PC-3 (cell line): ENCODE measurements at places on chromosomes 4 and X.
A peak's percentile ranks its signal among the peaks of the same experiment; 100 is the strongest.

DNA sequence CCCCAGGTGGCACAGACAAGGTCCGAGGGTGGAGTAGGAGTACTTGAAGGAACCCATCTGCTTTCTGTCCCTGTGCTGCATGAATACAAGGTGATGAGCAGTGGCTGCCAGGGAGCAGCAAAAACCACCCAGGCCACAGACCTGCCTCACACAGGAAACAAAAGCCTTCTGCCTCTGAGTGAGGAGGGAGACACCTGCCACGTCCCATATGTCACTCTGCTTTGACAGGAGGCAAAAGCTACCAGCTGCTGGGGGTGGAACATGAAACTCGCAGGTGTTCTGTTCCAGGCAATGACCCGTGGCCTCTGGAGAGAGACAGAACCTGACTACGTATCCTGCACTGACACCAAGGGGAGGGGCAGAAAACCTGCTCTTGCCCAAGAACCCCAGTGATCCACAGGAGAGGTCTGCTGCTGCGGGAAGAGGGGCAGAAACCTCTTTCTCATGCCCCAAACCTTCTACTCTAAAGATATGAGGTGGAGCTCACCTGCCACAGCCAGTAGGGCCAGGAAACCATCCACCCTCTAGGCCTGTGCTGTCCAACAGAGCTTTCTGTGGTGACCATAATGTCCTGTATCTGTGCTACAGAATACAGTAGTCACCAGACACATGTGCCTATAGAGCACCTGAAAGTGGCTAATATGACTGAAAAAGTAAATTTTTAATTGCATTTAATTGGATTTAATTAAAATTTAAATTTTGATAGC is 172.9 kb downstream of the PRDM5 start:
- no peak for DNase-seq

GRCh38 chrX:53642337-53642736 is 44.2 kb downstream of the HUWE1 start:
- no peak for DNase-seq

DNA sequence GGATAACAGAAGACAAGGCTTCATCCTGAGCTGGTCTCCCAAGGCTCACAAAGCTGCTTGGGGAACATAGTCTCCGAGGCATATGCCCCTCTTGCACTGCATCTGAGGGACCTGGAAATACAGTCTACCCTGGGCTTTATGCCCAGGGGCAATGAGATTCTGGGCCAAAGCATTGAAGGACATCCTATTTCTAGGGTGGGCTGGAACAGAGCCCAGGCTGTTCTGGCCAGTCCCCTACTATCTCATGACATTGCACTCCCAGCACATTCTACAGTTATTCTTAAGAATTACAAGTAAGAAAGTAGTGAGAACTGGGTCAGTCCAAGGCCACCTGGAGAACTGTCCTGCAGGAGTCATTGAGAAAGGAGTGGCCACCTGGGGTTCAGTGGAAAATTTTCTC is 107.6 kb downstream of the USP46 start:
- no peak for DNase-seq

DNA sequence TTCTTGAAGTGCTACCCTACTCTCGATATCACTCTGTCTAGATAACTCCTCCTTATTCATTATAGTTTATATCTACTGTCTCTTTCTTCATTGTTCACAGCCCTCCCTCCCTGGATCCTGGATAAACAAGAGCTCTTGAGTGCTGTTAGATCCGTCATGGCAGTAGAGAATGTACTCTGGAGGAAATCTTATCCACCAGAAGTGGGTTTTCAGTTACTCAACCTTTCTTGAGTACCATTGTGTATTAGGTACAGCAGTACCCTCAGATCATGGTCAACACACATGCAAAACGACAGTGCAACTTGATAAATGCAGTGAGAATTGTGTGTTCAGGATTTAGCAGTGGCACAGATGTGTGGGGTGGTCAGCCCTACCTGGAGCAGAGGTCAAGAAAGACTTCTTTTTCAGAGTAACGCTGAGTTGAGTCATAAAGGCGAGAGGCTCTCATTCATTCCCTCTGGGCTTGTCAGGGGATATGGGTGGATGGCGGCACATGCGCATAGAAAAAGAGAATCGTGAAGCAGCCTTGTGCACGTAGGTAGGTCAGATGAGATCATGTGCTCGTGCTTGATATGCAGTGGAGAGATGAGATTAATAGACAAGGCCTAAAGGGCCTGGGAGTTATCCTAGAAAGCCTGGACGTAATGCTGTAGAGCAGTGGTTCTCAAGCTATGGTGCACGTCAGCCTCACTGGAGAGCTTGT is 89.5 kb downstream of the SNX25 start:
- no peak for DNase-seq

GRCh38 chr4:102454981-102455685 is 46.0 kb upstream of the NFKB1 start:
- DNase-seq, result no peak

DNA sequence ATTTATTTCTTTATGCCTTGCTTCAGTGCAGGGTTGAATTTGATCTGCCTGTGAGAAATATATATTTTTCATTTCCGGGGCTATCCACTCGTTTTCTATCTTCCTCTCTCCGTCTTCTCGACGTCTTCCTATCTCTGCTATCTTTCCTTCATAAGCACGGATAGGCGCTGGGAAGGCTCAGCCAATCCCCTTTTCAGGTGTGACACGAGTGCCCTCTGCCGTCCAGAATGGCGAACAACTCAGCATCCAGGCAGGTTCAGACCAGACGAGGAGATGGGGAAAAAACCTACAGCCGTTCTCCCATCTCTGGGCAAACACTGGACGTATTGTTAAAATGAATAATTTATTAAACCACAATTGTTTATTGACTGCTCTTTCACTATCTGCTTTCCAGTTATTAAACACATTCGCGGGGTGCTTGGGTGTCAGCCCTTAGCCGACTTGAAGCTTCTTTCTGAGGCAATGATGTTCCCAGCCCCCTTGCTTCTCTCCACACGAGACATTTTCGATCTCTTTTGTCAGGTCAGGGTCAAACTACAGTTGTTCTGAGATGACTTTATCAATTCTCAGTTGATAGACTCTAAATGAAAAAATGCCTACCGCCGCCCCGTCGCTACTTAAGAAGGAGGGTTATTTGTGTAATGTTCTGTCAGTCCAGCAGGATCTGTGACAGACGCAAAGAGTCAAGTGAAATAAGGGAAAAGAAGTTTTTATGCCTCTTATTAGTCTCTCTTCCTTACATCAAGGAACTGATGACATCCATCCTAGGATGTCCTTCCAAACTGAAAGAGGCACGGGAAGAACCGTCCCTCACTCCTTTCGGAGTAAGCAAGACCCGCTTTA is 96.3 kb upstream of the NOCT start:
- DNase-seq, result peak; percentile 84

- DNase-seq, result no peak
Measured at GRCh38 chrX:109843963-109844751, 111.1 kb upstream of the ACSL4 start.

DNA sequence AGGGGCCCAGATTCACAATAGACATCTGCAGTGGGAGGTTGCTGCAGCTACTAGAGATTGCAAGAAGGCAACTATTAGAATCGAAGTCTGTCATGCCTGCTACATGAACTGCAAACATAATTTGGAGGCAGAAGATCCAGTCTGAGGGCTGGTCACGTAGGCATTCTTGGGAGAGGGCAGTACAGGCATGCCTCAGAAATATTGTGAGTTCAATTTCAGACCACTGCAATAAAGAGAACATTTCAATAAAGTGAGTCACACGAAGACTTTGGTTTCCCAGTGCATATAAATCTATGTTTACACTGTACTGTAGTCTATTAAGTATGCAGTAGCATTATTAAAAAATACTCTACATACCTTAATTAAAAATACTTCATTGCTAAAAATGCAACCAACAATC is 585.8 kb upstream of the FAT1 start:
- DNase-seq, result peak; percentile 80

DNA sequence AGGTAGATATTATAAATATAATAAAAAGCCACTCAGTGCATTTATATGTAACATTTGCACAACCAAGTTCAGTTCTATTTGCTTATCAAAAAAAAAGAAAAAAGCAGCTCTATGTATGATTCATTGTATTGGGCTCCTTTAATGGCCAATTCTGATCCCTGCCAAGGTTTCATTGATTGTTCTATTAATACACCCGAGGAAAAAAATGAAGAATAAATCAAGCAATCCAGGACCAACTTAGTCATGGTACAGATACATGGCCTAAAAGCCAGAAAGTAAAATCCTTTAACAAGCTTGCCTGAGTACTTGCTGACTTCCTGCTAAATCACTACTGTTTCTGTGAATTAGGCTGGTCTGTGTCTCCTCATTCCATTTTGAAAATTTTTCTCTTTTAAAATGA is 77.6 kb upstream of the PCDH7 start:
- DNase-seq, result peak; percentile 16
